ENCODE measurements at places on chromosomes 16 and 17.

GRCh38 chr17:4142107-4142900, 526 bp downstream of the ZZEF1 start:
- no peak for DNase-seq

GRCh38 chr17:7950578-7950977, 18.6 kb downstream of the CNTROB start:
- DNase-seq, result no peak

DNA sequence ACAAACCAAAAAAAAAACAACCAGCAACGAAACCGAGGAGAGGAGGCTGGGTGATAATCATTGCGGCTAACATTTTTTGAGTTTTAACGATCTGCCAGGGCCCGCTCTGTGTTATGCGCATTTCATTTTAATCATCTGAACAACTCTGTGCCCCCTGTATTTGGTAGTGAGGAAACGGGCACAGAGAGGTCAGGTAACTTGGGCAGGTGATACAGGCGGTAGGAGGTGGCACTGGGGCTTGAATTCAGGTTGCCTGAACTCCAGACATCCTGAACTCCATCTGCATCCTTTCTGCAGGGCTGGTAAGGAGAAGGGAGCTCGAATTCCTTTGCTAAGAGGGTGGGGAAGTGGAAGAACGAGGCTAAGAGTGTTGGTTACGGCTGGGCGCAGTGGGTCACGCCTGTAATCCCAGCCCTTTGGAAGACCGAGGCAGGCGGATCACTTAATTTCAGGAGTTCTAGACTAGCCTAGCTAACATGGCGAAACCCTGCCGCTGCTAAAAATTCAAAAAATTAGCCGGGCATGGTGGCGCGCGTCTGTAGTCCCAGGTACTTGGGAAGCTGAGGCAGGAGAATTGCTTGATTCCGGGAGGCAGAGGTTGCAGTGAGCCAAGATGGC, 1.1 kb downstream of the CLUAP1 start:
- DNase-seq, result no peak

DNA sequence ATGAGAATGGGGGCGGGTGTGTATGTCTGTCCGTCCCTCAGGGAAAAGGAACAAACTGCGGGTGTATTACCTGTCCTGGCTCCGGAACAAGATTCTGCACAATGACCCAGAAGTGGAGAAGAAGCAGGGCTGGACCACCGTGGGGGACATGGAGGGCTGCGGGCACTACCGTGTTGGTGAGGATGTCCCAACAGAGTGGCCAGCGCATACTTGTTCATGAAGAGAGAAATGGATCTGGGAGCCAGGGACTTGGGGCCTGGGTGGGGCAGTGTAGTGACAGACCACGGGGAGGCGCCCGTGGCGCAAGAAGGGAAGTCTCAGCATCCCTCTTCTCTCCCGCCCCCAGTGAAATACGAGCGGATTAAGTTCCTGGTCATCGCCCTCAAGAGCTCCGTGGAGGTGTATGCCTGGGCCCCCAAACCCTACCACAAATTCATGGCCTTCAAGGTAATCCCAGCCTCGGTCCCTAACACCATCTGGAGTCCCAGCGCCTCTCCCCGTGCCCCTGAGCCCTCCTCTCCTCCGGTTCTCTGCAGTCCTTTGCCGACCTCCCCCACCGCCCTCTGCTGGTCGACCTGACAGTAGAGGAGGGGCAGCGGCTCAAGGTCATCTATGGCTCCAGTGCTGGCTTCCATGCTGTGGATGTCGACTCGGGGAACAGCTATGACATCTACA, 3.5 kb upstream of the C17orf107 start:
- no peak for DNase-seq

GRCh38 chr16:73601911-73602310, 554.0 kb upstream of the ZFHX3 start:
- DNase-seq, result no peak

DNA sequence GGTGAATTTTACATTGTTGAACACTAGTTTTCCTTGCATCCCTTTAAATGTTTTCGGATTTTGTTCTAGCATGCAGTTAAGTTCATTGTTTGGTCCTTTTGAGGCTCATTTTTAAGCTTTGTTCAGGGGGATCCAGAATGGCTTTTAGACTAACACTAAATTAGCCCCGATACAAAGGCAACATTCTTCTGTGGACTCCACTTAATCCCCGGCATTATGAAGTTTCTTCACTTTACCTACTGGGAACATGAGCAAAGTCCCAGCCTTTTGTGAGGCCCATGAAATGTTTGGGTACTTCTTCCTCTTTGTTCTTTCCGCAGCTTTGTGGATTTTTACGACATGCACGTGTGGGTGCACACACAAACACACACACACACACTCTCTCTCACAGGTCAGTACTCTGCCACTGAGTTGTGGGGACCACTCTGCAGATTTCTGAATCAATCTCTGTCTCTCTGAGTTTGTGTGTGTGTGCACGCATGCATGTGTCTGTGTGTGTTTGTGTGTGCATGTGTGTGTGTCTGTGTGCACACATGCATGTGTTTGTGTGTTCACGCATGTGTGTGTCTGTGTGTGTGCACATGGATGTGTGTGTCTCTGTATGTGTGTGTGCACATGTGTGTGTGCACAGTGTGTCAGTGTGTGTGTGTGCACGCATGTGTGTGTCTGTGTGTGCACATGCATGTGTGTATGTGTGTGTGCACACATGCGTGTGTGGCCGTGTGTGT, 240.4 kb upstream of the TNRC6C start:
- DNase-seq, result no peak

- DNase-seq, result no peak
Measured at GRCh38 chr16:83952587-83952939, 477 bp upstream of the OSGIN1 start.

- no peak for DNase-seq
Measured at GRCh38 chr16:79041206-79041605, 559.3 kb downstream of the MAF start.

Measured in SIG-M5 (cell line).